ENCODE measurements at places on chromosomes 5 and 9.

DNA sequence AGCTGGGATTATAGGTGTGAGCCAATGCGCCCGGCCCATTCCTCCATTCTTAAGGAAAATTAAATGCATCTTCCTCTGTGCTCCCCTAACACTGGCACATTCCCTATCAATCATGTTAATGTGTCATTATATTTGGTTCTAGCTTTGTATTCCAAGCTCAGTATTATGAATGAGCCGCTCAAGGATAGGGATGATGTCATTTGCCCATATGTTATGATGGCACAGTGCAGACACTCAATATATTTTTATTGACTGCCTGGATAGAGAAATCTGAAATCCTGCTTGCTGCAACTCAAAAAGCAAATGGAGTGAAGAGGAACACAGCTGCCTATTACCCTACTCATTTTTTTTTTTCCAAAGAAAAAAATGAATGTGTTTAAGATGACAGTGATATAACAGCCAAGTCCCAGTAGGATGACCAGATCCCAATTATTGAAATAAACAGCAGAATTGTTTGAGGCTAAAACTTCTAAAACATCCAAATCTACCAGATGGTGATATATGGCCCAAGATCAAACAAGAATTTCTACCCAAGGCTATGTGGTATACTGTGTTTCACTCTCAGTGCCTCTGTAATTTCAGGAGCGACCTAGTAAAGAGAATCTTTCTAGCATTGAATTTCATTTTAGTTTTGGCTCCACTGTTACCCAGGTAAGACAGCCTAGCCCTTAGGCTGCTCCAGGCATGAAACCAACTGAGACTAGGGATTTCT, 16.3 kb downstream of the SUSD1 start:
- H3K36me3 ChIP-seq: peaks cover 3% of the 10 kb centered on the region
- no peak overlapping the region for H3K4me3 ChIP-seq
- H3K27ac ChIP-seq: no peak overlapping the region
- H3K4me1 ChIP-seq: peaks cover 14% of the 10 kb centered on the region

DNA sequence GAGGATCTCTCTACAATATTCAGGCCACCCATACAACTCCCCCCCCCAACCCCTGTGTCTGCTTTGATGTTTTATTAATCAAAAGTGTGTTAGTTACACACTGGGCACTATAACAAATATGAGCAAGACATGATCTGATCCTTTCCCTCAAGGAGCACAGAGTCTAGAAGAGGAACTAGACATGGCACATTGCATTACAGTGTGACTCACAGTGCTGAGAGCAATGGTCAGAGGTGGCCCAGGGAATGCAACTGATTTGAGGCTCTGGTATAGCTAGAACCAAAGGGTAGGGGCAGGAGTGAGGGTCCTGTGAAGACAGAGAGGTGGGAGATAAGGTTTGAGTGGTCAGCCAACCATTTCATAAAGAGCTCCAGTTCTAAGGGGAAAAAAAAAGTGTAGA, 539.2 kb downstream of the ACTL7B start:
- no peak for DNase-seq
- no peaks in the 10 kb centered on the region for H3K4me1 ChIP-seq
- no peaks in the 10 kb centered on the region for H3K27me3 ChIP-seq

DNA sequence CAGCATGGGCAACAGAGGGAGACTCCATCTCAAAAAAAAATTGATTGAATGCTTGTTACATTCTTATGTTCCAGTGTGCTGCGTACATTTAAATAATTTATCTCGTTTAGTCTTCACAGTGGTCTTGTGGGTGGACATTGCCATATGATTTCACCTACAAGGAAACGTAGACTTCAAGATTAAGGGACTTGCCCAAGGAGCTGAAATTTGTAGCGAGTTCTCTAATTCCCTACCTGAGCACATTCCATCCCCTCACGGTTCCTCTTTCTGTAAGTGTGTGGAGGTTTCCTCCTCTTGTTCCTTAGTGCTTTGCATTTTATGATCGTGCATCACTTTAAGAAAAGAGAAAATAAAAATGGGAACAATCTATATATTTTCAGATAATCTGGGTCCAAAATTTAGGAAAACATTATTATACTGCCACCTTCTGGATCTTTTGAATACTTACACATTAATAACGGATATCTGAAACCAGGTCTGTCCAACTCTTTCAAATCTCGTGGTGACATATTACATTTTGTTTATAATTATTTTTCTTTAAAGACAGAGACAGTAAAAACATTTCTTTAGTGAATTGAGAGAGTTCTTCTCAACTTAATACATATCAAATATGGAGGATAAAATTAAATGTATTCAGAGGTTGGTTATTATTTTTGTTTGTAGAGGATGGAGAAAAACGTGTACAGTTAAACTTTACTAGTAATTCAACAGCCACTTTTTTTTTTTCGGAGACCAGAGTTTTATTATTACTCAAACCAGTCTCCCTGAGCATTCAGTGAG, 29.9 kb upstream of the C7 start:
- H3K4me3 ChIP-seq: no peak overlapping the region
- H3K36me3 ChIP-seq: peaks cover 14% of the 10 kb centered on the region
- peaks cover 10% of the 10 kb centered on the region for H3K27me3 ChIP-seq
- H3K4me1 ChIP-seq: peaks cover 1% of the 10 kb centered on the region
- no peak for DNase-seq

GRCh38 chr9:69107771-69108170, 66.3 kb upstream of the TJP2 start:
- no peak overlapping the region for H3K27ac ChIP-seq
- no peaks in the 10 kb centered on the region for H3K4me1 ChIP-seq
- no peak overlapping the region for H3K4me3 ChIP-seq
- H3K36me3 ChIP-seq: peaks cover 4% of the 10 kb centered on the region
- no peaks in the 10 kb centered on the region for H3K27me3 ChIP-seq

DNA sequence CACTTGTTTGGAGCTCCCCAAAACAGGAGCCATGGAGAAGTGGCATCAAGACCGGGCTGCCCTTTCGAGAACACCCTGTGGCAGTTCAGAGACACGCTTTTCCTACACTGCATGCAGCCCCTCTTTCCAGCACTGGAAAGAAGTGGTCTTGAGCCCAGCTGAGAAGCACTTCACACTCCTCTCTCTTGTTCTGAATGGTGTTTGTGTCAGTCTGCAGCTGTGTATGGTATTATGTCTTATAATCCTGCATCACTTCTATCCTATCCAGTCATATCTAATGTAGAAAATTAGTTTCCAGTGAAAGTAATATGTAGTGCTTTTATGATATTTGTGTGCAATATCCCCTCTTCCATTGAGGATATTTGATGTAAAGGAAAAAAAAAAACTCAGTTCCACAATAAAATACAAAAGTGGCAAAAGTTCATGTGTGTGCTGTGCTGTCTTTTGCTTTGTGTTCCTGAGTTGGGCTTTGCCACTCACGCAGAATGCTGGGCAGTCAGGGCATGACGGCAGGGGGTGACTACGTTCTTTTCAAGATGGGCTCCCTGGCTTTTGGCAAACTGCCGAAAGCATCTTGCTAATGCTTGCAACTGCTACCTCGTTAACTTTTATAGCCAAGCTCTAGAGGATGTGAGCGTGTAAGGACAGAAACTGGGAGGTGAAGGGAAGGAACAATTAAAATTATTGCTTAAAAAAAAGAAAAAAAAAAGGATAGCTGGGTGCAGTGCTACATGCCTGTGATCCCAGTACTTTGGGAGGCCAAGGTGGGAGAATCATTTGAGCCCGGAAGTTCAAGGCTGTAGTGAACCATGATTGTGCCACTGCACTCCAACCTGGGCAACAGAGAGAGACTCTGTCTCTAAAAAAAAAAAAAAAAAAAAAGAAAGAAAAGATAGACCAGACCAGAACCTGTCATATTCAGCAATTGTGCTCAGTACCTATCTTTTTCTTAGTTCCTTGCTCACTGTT, 102.2 kb downstream of the MAP1B start:
- H3K27ac ChIP-seq: no peak overlapping the region
- no peaks in the 10 kb centered on the region for H3K4me1 ChIP-seq
- DNase-seq: no peak
- peaks cover 6% of the 10 kb centered on the region for H3K36me3 ChIP-seq

- no peak for DNase-seq
- H3K36me3 ChIP-seq: no peaks in the 10 kb centered on the region
- no peak overlapping the region for H3K27ac ChIP-seq
- no peak overlapping the region for H3K4me3 ChIP-seq
These were observed 181.3 kb downstream of the ESM1 start for GRCh38 chr5:54804086-54804485.
